ENCODE measurements at places on chromosomes 12 and 14. TPM values are rescaled to one million over a fixed set of nuclear protein-coding genes. Genes with fewer than 3 reads are reported as not detected.

The CELA1 gene
- not detected for total RNA-seq

The TAS2R14 gene
- 1.8 TPM for total RNA-seq

The MBIP gene
- 21.0 TPM for total RNA-seq

The SMCO2 gene
- 0.91 TPM for total RNA-seq

The SGPP1 gene
- total RNA-seq: 16.5 TPM

The FITM1 gene
- total RNA-seq: 0.91 TPM

The ERP27 gene
- 7.7 TPM for total RNA-seq

The WNT5B gene
- 0.70 TPM for total RNA-seq

The SSTR1 gene
- total RNA-seq: not detected

The FBXL14 gene
- total RNA-seq: 33.4 TPM

The SYNE3 gene
- 65.8 TPM for total RNA-seq

DNA sequence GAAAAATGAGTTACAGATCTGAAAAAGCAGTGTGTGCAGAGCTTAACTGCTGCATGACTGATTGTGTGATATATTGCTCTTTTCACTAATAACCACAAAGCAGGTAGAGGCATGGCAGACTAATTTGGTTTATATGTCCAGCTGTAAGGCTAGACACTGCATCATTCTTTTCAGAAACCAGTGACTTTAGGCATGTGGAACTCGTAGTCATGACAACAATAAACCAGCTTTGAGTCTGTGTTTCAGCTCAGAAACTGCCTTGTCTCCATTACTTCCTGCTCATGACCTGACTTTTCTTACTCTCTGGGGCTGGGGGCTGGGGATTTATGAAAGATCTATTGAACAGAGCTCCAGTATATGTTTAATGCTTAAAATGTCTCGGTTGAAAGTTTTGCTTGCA, 146.8 kb upstream of the LRIG3 start:
- DNase-seq: no peak
- H3K36me3 ChIP-seq: no peaks in the 10 kb centered on the region
- H3K27ac ChIP-seq: no peak overlapping the region
- no peaks in the 10 kb centered on the region for H3K4me1 ChIP-seq

GRCh38 chr12:77060883-77061240, 4.5 kb downstream of the E2F7 start:
- no peak for DNase-seq
- H3K4me1 ChIP-seq: peaks cover 39% of the 10 kb centered on the region
- peaks cover 60% of the 10 kb centered on the region for H3K36me3 ChIP-seq
- no peak overlapping the region for H3K27ac ChIP-seq
- H3K27me3 ChIP-seq: no peaks in the 10 kb centered on the region

- DNase-seq: no peak
- H3K36me3 ChIP-seq: peaks cover 2% of the 10 kb centered on the region
- H3K4me3 ChIP-seq: no peak overlapping the region
These were observed 402.6 kb downstream of the FUT8 start for GRCh38 chr14:65815127-65815526.

DNA sequence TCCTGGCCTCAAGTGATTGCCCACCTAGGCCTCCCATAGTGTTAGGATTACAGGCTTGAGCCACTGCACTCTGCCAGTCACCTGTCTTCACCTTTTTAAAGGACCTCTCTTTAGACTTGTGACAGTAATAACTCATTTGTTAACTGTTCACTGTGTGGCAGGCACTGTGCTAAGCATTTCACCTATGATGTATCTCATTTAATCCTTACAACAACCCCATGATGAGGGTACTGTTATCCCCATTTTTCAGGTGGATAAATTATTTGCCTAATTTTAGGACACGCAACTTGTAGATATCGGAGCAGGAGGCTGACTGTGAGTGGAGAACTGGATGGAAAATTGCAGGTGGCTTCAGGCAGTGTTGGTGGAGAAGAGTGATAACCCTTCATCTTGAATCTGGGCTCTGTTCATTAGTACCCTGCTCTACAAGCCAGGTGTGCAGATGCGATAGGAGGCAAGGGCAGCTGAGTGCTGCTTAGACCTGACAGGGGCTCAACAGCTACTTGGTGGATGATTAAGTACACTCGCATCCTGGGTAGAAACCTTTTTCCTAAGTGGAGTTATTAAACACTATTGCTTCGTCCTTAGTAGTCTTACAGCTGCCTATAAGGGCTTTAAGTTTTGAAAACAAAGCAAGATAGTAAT, 2.7 kb downstream of the TCTN1 start:
- DNase-seq: no peak
- H3K4me1 ChIP-seq: peaks cover 19% of the 10 kb centered on the region
- no peak overlapping the region for H3K27ac ChIP-seq
- H3K36me3 ChIP-seq: no peaks in the 10 kb centered on the region

GRCh38 chr14:24136684-24137528, 912 bp downstream of the PSME1 start:
- H3K4me1 ChIP-seq: peaks cover 52% of the 10 kb centered on the region
- H3K27ac ChIP-seq: peak overlapping the region; percentile 85
- H3K36me3 ChIP-seq: peaks cover 46% of the 10 kb centered on the region

- peak overlapping the region; percentile 87 for H3K4me3 ChIP-seq
- peak overlapping the region; percentile 95 for H3K27ac ChIP-seq
- DNase-seq: no peak
- H3K4me1 ChIP-seq: peaks cover 37% of the 10 kb centered on the region
- peaks cover 16% of the 10 kb centered on the region for H3K36me3 ChIP-seq
- no peaks in the 10 kb centered on the region for H3K27me3 ChIP-seq
These were observed 745 bp upstream of the NAA30 start for GRCh38 chr14:57389646-57390036.

DNA sequence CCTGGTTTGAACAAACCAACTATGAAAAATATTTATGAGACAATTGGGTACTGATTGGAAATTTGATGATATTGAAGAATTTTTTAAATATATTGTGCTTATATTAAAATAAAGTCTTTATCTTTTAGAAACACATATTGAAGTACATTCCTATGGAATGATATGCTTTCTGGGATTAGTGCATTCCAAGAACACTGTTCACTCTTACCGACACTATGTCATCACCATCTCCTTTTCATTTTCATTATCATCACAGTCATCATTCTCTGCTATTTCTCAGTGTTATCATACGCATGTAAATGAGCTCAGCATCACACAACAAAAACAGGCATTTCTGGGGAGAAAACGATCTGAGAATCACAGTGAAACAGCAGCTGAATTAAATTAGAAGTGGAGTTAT, 513.3 kb upstream of the CCDC196 start:
- no peaks in the 10 kb centered on the region for H3K4me1 ChIP-seq
- DNase-seq: no peak
- H3K27ac ChIP-seq: no peak overlapping the region
- no peaks in the 10 kb centered on the region for H3K36me3 ChIP-seq

DNA sequence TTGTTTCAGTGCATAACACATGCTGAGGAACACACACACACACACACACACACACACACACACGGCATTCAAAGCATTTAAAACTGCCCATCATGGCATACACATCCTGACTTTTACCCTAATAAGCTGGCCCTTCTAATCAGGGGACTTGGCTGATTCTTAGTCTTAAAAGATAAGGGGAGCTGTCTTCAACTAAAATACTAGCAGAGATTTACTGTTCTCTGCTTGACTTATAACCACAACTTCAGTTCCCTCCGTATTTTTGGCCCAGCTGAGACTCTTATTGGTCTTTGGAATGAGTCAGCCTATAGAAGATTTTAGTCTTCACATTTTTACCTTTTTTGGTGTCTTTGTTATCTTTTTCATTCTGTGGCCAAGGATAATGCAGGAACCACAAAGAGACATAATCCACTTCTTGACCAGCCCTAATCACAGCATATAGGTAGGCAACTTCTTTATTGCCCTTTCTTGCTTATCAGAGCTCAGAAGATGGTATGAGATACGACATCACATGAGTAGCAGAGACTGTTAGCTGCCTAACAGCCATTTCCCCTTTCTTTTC, 25.1 kb upstream of the SLC8A3 start:
- peaks cover 25% of the 10 kb centered on the region for H3K27me3 ChIP-seq
- no peaks in the 10 kb centered on the region for H3K36me3 ChIP-seq
- no peak overlapping the region for H3K27ac ChIP-seq
- no peaks in the 10 kb centered on the region for H3K4me1 ChIP-seq
- DNase-seq: no peak

DNA sequence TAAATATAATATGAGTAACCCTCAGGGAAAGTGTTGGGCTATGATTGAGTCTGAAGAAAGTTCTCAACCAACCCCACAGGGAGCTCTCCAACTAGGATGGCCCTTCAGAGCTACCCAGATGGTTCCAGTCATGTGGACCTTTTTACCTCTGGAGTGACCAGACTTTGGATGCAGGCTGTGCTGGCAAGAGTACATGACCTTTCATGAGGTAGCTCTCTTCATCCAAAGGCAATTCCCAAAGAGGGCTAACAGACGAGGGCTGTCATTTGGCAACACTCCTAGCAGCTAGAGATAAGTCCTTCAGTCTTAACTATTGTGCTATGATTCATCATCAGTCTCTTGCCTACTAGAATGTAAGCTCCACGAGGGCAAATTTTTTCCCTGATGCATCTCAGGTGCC, 75.4 kb downstream of the DUSP6 start:
- H3K27ac ChIP-seq: no peak overlapping the region
- no peaks in the 10 kb centered on the region for H3K27me3 ChIP-seq
- H3K36me3 ChIP-seq: peaks cover 19% of the 10 kb centered on the region
- H3K4me1 ChIP-seq: peaks cover 25% of the 10 kb centered on the region

- H3K4me3 ChIP-seq: no peak overlapping the region
- no peak for DNase-seq
These were observed 36.7 kb downstream of the TMEM116 start for GRCh38 chr12:111976291-111976690.

- peaks cover 2% of the 10 kb centered on the region for H3K27me3 ChIP-seq
- no peaks in the 10 kb centered on the region for H3K4me1 ChIP-seq
- H3K27ac ChIP-seq: no peak overlapping the region
- no peak overlapping the region for H3K4me3 ChIP-seq
These were observed 596.1 kb downstream of the ETNK1 start for GRCh38 chr12:23221066-23221465.

- no peak overlapping the region for H3K4me3 ChIP-seq
- no peak for DNase-seq
- no peaks in the 10 kb centered on the region for H3K36me3 ChIP-seq
- H3K4me1 ChIP-seq: peaks cover 9% of the 10 kb centered on the region
- no peaks in the 10 kb centered on the region for H3K27me3 ChIP-seq
These were observed 251.6 kb downstream of the SLC15A4 start for GRCh38 chr12:128571906-128572810.

GRCh38 chr12:117491711-117492110, 130.3 kb upstream of the NOS1 start:
- no peak for DNase-seq
- H3K27ac ChIP-seq: no peak overlapping the region
- H3K4me1 ChIP-seq: no peaks in the 10 kb centered on the region
- no peaks in the 10 kb centered on the region for H3K27me3 ChIP-seq
- no peaks in the 10 kb centered on the region for H3K36me3 ChIP-seq

DNA sequence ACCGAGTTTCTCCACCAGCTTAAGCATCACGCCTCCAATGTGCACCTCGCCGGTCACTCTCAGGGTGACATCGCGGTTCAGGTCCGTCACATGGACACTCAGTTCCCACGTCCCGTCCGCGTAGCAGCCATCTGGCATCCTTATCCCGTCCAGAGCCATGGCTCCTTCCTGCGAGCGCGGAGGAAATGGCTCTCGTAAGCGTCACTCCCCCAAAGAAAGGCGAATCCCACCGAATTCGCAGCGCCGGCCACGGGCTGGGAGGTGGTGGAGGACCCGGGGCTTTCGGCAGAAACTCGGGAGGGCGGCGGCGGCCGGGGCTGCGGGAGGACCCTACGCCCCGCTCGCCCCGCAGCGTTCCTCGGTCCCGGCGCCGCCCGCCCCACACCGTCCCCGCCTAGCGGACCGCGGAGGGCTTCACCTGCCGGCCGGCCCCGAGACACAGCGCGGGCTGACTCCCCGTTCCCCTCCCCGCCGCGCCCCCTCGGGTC, 396 bp downstream of the FERMT2 start:
- peak overlapping the region; percentile 83 for H3K4me3 ChIP-seq
- H3K27ac ChIP-seq: no peak overlapping the region
- H3K36me3 ChIP-seq: no peaks in the 10 kb centered on the region
- peaks cover 18% of the 10 kb centered on the region for H3K4me1 ChIP-seq

DNA sequence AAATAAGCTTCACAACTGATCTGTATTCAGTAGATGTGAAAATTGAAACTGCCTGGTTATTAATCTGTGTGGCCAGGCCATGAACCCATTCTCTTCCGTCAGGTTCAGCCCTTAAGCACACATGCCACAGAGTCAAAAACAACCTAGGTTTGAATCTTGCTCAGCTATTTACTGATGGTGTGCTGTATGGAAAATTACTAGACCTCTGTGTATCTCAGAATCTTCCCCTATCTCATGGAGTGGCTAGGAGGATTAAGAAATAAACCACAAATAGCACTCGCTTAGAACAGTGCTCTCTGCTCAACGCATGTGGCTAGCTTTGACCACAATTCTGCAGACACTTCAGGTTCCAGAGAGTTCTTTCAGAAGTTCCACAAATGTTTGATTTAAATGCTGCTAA, 240.7 kb upstream of the PLEKHG7 start:
- peaks cover 6% of the 10 kb centered on the region for H3K36me3 ChIP-seq
- H3K27me3 ChIP-seq: no peaks in the 10 kb centered on the region
- H3K27ac ChIP-seq: peak overlapping the region; percentile 66
- peaks cover 12% of the 10 kb centered on the region for H3K4me1 ChIP-seq
- DNase-seq: no peak

- H3K27ac ChIP-seq: no peak overlapping the region
- H3K36me3 ChIP-seq: peaks cover 3% of the 10 kb centered on the region
- no peaks in the 10 kb centered on the region for H3K4me1 ChIP-seq
- H3K27me3 ChIP-seq: no peaks in the 10 kb centered on the region
These were observed 376.0 kb downstream of the ALG10 start for GRCh38 chr12:34398366-34398705.

DNA sequence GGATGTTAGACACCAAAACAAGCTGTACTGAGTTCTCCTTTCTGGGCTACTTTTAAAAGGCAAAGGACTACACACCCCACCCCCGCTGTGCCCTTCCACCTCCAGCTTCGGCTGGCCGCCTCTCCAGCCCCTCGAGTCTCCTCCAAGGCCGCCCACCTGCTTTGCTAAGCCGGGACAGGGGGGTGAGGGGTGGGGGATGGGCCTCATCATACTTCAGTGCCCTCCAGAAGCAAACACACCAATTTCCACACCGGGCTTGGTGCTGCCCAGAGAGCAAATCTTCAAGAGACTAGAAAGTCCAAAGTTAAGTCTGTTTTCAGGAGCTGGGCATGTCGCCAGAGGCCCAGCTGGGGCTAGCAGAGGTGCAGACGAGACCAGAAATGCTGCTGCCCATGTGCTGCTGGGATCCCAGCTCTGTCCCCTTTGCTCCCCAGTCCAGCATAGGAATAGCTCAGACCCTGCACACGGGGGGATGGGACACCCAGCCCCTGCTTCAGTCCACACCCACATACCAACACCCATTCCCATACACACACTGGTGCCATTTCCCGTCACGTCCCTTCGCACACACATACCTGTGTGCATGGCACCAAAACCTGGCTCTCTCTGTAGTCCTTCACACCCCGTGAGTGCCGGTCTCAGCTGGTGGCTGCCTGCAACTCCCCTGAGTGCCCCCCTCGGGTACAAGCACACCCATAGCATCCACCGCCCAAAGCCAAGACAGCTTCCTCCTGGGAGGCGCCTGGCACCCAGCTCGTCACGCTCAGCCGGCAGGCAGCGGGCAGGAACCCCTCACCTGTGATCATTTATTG, 1.0 kb downstream of the SLC6A12 start:
- H3K4me3 ChIP-seq: no peak overlapping the region
- H3K27ac ChIP-seq: no peak overlapping the region
- no peaks in the 10 kb centered on the region for H3K36me3 ChIP-seq
- H3K4me1 ChIP-seq: no peaks in the 10 kb centered on the region
